Glutamatergic neuron (in vitro differentiated cells): ENCODE measurements at places on chromosomes 12 and 14.

DNA sequence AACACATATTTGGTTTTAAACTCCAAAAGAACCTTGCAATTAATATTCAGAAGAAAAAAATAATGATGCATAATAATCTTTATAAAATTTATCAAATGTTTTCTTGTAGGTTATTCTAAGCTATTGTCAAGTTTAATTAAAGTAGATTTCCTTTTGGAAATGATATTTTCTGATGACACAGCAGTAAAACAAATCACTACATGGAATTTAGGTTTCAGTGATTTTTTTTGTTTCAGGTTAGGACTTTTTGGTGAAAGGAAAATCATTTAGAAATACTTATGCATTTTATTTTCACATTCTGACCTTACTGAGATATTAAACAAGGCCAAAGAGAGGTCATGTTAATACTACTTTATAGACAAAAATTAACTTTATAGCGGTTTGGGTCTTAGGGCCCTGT lies 1067.2 kb downstream of the TMTC2 start:
- no peak for DNase-seq

- DNase-seq = no peak
Measured at GRCh38 chr12:28202374-28203130, 12.3 kb downstream of the CCDC91 start.

- DNase-seq = no peak
Measured at GRCh38 chr14:52686176-52686575, 9.2 kb downstream of the ERO1A start.

GRCh38 chr12:49684310-49684854 lies 22.8 kb downstream of the FMNL3 start:
- DNase-seq = no peak

DNA sequence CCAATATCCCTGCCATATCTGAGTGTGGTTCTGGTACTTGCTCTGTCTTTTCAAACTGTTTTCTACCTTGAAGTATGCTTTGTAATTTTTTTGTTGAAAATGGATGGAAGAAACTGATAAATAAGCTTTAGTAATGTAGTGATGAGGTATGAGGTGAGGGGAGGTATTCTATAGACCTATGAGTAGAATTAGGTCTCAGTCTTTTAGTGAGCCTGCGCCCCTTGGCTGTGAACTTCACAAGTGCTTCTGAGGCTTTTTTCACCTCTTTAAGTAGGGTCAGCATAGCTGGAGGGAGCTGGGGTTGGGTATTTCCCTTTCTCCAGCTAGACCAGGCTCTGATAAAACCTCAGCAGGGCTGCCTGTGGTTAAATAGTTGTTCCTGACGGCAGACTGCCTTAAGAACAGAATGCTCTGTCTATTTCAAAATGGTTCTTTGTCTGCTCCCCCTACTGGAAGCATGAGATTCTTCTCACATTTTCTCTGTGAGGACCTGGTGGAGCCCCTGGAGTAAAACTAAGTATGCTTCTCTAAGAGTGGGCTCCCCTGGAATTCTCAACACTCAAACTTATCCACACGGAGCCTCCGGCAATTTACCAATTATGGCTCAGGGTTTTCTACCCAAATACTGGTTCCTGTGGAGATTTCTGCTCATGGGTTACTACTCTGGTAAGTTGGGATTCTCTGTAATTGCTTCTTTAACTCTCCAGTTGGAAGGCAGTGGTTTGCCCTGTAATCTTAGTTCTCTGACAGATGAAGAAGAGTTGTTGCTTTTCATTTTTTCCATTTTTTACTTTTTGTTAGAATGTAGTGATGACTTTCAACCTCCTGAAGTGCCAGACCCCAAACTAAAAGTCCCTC lies 13.1 kb downstream of the KRT5 start:
- no peak for DNase-seq

DNA sequence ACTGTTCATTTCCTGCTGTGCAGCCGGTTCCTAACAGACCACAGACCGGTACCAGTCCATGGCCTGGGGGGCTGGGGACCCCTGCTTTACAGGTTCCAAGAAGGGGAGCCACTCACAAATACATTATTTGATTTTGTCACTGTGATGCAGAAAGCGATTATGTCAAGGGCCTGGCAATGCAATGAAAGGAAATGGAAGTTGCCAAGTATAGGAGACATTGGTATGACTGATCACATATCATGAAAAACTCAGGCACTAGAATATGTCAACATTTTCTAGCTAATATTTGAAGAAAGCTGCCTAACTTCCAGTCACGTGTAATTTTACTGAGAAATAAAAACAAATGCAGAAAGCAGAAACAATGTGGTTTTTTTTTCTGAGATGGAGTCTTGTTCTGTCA lies 68.9 kb upstream of the USP44 start:
- DNase-seq = no peak

GRCh38 chr12:53430116-53430515 lies 6.5 kb downstream of the AMHR2 start:
- no peak for DNase-seq
